NCI-H446 (cell line): ENCODE measurements at places on chromosomes 16 and 17.

- peak; percentile 21 for DNase-seq
Measured at GRCh38 chr17:51165680-51166197, 472 bp upstream of the NME2 start.

DNA sequence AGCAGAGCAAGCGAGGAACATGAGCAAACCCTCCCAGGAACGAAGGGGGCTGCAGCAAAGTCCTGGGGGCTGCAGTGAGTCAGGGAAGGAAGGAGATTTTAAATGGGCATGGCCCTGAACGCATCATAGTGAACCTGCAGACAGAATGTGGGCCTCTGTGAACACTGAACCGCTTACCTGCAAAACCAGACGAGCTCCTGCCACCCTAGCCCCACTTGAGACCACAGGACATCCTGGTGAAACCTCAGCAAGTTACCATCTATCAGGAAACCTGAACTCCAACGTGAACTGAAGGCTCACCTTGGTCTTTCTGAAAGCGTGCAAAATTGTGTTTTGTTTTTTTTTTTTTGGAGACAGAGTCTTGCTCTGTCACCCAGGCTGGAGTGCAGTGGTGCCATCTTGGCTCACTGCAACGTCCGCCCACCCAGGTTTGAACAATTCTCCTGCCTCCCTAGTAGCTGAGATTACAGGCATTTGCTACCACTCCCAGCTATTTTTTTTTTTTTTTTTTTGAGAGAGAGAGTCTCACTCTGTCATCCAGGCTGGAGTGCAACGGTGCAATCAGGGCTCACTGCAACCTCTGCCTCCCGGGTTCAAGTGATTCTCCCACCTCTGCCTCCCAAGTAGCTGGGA is 30.8 kb downstream of the FANCA start:
- no peak for DNase-seq

GRCh38 chr17:77704048-77704815 is 254.3 kb upstream of the TNRC6C start:
- DNase-seq, result no peak

DNA sequence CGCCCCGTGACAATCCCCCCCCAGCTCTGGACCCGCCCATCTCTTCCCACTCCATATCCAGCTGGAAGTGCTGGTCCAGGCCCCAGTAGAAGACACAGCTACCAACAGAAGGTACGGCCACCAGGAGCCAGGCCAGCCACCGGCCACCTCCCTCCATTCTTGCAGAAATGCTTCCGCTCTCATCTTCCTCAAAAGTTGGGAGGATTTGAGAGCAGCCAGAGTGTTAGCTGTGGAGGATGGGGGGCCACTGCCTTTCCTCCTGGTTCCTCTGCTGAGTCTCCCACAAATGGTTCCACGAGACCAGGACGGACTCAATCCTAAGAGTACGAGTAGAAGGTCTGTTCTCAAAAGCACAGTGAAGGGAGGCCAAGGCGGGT is 78.3 kb downstream of the GAS7 start:
- no peak for DNase-seq

DNA sequence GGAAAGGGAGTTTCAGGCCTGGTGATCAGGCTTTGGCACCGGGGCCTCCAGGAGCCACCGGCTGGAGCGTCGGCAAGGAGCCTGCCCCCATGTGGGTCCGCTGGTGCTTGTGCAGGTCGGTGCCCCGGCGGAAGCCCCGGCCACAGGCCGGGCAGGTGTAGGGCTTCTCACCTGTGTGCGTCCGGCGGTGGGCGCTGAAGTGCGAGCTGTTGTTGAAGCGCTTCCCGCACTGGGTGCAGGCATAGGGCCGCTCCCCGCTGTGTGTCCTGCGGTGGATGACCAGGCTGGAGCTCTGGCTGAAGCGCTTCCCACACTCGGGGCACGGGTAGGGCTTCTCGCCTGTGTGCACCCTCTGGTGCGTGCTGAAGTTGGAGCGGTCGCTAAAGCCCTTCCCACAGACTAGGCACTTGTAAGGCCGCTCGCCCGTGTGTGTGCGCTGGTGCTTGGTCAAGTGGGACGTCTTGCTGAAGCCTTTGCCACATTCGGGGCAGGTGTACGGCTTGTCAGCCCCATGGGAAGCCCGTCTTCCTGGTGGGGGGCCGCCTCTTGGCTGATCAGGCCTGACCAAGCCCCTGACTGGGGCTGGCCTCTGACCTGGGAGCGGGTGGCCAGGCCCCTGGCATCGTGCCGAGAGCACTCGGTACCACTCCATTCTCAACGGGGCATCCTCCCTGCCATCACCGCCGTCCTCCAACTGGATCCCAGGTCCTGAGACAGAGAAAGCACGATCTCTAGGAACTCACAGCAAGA is 14.4 kb downstream of the ZNF500 start:
- DNase-seq, result no peak

GRCh38 chr17:69342896-69343644 is 16.1 kb upstream of the ABCA5 start:
- DNase-seq, result no peak

DNA sequence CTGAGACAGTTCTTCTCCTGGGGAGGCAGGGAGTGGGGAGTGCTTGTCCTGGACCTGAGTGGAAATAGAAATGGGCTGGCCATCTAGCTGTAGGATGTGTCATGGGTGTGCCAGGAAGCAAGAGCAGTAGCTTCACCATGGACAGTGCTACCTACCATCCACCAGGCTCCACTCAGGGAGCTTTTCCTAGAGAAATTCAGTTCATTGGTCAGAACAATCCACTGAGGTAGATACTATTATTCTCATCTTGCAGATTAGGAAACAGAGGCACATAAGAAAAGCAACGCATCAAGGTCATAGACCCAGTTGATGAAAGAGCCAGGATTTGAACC is 372.0 kb downstream of the SLC39A11 start:
- DNase-seq, result no peak

DNA sequence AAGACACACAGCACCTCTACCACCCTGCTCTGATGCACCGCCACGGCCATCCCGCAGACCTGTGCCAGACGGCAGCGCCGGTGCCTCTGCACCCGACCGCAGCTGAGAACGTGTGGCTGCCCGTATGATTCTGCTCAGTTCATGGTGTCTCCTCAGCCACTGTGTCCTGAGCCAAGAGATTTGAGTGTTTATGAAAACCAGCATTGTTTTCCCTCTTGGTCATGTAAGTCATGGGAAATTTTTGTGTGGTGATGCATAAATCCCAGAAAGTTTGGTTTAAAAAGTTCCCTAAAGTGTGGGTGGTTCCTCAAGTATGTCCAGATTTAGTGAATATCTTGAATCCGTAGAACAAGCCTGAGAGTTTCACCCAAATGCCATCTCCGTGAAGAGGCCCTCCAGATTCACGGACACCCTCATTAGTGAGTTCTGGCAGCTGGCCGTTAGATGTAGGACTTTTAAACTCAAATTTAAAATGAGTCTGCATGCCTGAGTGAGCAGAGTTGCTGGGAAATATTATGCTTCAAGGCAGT is 57.6 kb downstream of the CDRT4 start:
- no peak for DNase-seq

- peak; percentile 36 for DNase-seq
Measured at GRCh38 chr17:19461116-19461515, 50.1 kb downstream of the RNF112 start.

DNA sequence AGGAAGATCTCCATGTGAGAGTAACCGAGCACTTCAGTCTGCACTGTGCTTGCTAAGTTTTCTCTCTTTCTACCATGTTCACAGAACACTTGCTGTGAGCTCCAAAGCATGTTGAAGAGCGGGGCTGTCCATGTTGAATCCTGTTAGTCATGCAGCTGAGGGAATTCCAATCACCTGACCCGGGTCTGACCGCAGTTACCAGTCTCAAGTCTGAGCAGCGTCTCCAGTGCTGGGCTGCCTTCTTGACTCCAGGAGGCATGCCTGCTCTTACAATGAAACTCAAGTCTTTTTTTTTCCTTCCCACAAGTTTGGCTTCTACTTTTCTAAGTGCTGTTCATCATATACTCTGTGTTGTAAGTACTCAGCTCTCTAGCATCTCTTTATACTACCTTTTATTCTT is 44.3 kb downstream of the HOXB1 start:
- no peak for DNase-seq

- no peak for DNase-seq
Measured at GRCh38 chr17:32302037-32302436, 36.4 kb downstream of the RHBDL3 start.

DNA sequence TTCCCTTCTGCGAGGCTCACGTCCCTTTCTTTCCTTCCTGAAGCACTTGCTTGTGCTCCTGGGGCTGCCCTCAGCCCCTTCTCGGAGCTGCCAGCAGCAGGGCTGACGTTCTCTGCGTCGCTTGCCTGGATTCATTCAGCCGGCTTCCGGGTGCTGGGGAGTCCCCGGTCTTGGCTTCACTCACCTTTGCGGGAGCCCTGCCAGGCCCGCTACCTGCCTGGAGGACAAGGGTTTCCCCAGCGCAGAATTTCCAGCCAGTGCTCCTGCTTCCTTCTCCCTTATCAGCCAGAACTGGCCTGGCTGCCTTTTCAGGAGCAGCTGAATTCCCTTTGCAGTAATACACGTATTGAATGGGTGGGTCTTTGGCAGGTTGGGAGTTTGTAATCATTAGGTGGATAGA is 22.1 kb upstream of the IL17C start:
- no peak for DNase-seq

GRCh38 chr17:36827081-36827480 is 110.2 kb upstream of the LHX1 start:
- no peak for DNase-seq

DNA sequence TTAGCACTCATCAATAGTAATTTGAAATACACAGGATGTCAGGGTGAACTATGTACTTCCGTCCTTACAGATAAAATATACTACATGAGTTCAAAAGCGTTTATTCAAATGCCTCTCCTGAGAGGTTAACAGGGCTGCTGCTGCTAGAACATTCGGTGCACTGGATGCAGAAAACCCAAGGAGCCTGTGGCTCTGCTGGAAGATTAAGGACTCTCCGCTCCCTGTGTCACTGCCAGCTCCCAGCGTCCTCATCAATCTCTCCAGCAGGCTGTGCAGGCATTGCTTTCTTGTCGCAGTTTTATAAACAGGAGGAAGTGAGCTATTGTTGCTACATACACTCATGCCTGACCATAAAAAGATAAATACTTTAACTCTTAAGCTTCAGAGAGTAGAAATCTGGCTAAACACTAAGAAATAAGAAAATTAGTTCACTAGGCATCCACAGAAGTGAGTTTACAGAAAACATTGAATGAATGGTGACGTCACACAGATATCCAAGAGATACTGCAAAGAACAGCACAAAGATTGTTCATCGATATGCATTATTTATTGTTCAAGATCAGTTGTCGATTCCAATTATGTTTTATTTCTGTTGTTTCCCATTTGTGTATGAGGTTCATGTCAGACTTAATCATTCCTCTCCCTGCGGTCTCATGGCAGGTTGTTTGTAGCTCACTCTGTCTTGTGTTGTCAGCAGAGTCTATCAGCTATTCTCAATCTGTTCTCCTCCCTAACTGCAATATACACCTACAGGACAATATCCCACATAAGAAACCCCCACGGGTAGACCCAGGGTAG is 127.9 kb upstream of the MON1B start:
- DNase-seq, result no peak

DNA sequence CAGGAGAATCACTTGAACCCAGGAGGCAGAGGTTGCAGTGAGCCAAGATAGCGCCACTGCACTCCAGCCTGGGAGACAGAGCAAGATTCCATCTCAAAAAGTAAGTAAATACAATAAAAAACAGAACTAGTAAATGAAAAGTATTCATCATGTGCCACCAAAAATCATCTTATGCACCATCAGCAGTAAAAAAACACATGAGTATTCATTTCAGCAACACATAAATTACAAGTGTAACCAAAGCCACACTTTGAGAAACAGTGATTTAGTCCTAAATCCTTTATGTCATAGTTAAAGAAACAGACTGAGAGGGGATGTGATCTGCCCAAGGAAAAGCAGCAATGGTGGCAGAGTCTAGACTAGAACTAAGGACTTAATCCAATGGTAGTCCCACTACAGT is 13.0 kb downstream of the DCUN1D3 start:
- no peak for DNase-seq

- no peak for DNase-seq
Measured at GRCh38 chr16:89737341-89738071, 16.2 kb downstream of the ZNF276 start.
